NCI-H187 (cell line): ENCODE measurements at places on chromosomes 5 and 9.

GRCh38 chr9:127222388-127223095 is 42.0 kb upstream of the GARNL3 start:
- no peak for DNase-seq

- DNase-seq = no peak
These were observed 5.5 kb upstream of the FIBCD1 start for GRCh38 chr9:130944510-130945058.

GRCh38 chr9:127131871-127132270 is 9.4 kb upstream of the ANGPTL2 start:
- no peak for DNase-seq

GRCh38 chr5:82176115-82176814 is 101.9 kb downstream of the RPS23 start:
- no peak for DNase-seq

- no peak for DNase-seq
These were observed 27.8 kb upstream of the CEP120 start for GRCh38 chr5:123451047-123451446.

GRCh38 chr5:112270299-112271293 is 148.5 kb downstream of the EPB41L4A start:
- DNase-seq = no peak

GRCh38 chr5:27325513-27325912 is 287.1 kb upstream of the CDH9 start:
- no peak for DNase-seq

GRCh38 chr5:153559926-153560325 is 69.5 kb downstream of the GRIA1 start:
- DNase-seq = no peak

- DNase-seq = no peak
These were observed 83.7 kb downstream of the PAX5 start for GRCh38 chr9:36950389-36950788.

DNA sequence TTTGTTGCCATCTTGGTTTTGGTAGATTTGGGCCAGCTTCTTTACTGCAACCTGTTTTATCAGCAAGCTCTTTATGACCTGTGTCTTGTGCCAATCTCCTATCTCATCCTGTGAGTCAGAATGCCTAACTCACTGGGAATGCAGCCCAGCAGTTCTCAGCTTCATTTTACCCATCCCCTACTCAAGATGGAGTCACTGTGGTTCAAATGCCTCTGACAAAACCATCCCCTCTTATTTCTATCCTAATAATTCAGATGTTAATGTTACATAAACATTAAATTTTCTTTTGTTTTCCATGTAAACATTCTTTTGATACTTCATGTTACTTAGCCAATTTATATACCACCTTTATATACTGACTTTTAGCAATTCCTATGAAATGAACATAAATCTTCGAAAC is 746.3 kb downstream of the CDH18 start:
- no peak for DNase-seq

GRCh38 chr9:69237702-69238295 is 63.7 kb downstream of the TJP2 start:
- no peak for DNase-seq

GRCh38 chr5:38447056-38447455 is 109.4 kb downstream of the LIFR start:
- DNase-seq = no peak

- DNase-seq = no peak
These were observed 382.1 kb upstream of the CDH18 start for GRCh38 chr5:20370061-20370460.

DNA sequence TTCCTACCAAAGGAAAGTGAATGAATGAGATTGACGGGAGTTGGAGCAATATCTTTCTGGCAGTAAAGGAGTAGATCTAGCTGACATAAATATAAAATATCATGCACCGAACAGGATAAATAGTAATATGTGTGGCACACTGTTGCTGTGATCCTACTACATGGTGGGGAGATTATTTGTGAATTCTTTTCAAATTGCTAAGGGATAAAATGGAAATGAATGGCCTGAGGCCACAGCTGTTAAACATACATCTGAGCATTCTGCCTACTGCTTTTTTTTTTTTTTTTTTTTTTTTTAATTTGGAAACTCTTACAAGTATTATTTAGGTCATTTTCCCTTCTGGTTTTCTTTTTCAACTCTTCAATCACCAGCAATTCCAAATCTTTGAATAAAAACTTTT is 66.8 kb downstream of the MEF2C start:
- DNase-seq = no peak

GRCh38 chr5:72456391-72457074 is 50.7 kb downstream of the ZNF366 start:
- no peak for DNase-seq

- no peak for DNase-seq
These were observed 159.4 kb upstream of the CCNH start for GRCh38 chr5:87572090-87572489.

- no peak for DNase-seq
These were observed 100.3 kb downstream of the MUSK start for GRCh38 chr9:110768886-110769285.

GRCh38 chr9:101764472-101764871 is 26.0 kb upstream of the GRIN3A start:
- no peak for DNase-seq

- no peak for DNase-seq
These were observed 46.9 kb downstream of the FNIP1 start for GRCh38 chr5:131749723-131750470.

DNA sequence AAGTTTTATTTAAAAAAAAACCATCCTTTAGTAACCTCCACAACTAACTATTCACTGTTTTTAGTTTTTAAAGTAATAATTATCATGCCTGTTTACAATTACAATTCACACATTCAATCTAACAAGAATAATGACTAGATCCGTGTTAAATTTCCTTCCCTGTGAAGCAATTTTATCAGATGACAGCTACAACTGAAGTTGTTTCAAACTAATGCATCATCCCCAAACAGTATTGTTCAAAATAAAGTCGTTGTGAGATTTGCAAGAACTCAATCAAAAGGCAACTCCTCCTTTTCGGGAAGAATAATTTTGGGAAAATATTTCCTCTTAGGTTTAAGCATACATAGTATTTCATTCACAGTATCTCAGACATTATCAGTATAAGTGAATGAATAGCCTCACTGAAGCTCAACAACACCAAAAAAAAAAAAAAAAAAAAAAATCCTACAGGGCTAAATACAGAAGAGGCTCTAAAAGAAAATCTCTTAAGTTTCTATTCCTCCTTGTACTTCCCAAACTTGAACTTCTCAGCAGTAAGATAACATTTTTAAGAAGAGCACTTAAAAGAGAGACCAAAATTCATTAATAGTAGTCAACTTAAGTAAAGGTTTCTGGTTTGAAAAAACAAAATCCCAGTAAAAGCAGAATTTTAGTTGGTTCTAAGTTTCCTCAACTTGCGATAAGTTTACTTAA is 9.4 kb downstream of the C9orf72 start:
- no peak for DNase-seq

DNA sequence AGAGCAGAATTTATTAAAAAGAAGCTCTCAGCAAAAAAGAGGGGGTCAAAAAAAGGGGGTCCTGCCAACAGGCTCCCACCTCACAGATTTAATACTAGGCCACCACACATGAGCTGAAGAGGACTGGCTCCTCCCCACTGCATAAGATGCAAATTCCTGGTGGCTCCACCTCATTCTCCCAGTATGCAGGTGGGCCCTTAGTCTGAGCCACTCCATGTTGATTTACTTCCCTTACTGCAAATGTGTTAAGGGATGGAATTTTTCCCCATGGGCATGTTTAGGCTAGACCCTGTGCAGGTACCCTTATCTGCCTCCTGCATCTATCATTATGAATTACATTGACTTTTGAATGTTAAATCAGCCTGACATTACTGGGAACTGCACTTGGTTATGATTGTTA is 82.9 kb downstream of the ISOC1 start:
- DNase-seq = no peak

DNA sequence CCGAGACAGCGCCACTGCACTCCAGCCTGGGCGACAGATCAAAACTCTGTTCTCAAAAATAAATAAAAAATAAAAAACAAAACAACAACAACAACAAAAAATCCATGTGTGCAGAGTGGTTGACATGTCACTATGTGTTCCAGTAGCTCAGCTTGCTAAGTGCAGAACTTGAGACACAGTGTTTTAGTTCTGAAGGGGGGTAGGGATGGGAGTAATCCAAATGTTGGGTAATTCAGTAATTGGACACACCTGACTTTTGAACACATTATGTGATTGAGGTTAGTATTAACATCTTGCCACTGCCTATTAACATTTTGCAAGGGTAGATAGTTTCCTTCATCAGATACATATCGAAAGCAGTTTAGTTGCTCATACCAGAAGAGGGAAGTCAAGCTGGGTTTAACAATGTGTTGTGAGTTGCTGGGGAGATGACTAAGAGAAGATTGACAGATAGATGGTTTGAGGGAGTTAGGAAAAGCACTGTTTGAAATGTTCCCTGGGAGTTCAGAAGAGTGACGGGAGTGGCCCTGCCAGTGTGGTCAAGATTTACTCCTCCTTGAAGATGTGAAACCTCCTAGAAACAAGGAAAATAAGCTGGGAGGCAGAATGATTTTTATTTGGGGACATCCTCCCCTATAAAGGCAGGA is 928 bp downstream of the HACD4 start:
- no peak for DNase-seq

GRCh38 chr5:91379246-91379913 is 3.7 kb downstream of the ARRDC3 start:
- no peak for DNase-seq

DNA sequence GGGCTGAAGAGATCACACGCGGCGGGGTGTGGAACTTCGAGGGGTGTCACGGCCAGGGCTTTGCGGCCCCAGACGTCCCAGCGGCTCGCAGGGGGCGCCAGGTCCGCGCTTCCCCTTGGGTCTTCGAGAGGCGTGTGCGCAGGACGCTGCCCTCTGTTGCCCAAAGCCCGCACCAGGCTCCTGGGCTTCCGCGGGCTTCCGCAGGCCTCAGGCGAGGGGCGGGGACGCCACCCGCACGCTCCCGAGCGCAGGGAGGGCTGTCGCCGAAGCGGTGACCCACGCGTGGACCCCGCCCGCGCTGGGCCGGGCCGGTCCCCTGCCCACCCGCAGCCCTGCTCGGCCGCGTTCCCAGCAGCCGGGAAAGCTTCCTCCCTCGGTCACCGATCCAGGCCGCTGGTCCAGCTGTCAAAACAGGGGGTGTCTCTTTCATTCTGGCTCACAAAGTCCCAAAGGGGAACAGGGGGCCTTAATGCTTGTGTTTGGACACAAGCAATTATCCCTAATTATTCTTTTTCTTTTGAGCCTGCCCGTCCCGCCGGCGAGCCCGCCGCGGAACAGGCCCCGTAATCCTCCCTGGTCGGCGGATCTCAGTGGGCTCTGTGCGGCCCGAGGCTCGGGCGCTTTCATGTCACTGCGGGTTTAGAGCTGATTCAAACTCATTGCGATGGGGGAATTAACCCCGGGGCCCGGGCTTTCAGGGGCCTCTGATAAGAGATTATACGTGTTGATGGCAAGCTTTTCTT is 60.6 kb downstream of the TMEM174 start:
- no peak for DNase-seq

DNA sequence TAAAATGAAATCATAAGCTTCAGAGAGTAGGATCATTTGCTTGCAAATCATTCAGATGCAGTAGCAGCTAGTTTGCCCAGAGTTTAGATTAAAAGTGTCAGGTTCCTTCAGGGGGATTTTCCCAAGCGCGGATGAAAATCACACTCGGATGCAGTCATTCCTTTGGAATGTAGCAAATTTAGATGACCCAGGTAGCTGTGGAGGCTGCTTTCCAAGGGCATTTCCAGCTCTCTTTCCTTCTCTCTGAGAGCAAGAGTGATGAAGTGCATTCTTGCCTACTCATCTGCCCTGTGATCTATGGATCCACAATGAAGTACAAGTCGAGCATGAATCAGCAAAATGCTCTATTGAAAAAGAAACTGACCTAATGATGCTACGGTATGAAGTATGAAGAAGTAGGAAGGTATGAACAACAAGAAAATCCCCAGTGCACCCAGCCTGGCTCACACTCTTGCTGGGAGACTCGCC is 200.2 kb downstream of the PLK2 start:
- DNase-seq = no peak

DNA sequence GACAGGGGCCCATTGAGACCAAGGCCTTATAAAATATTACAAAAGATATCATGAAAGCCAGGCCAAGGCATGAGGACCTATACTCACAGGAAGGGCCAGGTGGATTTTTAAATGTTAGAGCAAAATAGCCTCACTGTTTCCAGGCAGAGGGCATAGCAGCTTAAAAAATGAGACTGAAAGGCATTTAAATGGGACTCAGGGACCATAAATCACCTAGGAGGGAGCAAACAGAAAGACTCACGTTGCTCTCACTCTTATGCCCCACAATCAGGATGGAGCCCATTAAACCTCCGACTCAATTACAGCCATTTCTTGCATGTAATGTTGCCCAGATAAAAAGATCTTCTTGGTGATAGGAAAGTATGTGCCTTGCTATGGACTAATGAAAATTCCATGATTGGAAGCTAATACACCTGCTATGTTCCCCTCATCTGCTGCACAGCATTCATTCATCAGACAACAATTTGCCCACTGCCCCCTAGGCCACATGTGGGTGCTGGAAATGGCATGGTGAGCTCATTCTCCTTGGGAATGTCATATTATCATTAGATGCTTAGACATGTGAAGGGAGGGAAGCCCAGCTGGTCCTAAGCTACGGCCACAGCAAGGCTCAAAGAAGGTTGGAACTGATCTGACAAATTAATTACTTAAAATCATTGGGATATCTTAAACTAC is 128.6 kb upstream of the GRIA1 start:
- no peak for DNase-seq

GRCh38 chr5:43649256-43649655 is 46.3 kb downstream of the NNT start:
- no peak for DNase-seq

DNA sequence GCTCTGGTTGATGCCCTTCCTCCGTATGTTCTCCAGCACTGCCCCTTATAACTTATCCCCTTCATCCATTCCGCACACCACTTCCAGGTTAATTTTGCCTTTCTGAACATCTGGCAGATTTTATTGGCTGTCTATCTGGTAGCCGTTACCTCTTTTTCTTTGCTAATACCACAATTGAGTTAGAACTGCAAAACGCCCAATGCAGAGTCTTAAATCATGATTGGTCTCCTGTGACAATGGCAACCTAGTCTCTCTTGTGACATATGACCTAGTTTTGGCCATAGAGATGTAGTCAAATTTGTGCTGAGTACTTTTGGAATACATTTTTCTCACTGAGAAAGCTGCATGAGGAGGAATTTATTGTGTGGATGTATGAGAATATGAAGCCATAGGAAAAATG is 365.7 kb upstream of the PRR16 start:
- DNase-seq = no peak

GRCh38 chr9:31623511-31623910 is 760.9 kb upstream of the ACO1 start:
- DNase-seq = no peak

GRCh38 chr5:3601061-3601710 is 5.6 kb downstream of the IRX1 start:
- no peak for DNase-seq
